ENCODE measurements at places on chromosomes 6 and 20. TPM values are rescaled to one million over a fixed set of nuclear protein-coding genes. Genes with fewer than 3 reads are reported as not detected.

LHFPL5 gene
- polyA plus RNA-seq: not detected

NHLRC1 gene
- polyA plus RNA-seq: 0.29 TPM

SLC17A1 gene
- polyA plus RNA-seq: not detected

RNF144B gene
- 1.2 TPM for polyA plus RNA-seq

- H3K27ac ChIP-seq: no peak overlapping the region
- peaks cover 3% of the 10 kb centered on the region for H3K36me3 ChIP-seq
- no peaks in the 10 kb centered on the region for H3K27me3 ChIP-seq
- DNase-seq: no peak
- H3K4me3 ChIP-seq: no peak overlapping the region
- H3K4me1 ChIP-seq: no peaks in the 10 kb centered on the region
These were observed 17.3 kb downstream of the FARS2 start for GRCh38 chr6:5278565-5279120.

DNA sequence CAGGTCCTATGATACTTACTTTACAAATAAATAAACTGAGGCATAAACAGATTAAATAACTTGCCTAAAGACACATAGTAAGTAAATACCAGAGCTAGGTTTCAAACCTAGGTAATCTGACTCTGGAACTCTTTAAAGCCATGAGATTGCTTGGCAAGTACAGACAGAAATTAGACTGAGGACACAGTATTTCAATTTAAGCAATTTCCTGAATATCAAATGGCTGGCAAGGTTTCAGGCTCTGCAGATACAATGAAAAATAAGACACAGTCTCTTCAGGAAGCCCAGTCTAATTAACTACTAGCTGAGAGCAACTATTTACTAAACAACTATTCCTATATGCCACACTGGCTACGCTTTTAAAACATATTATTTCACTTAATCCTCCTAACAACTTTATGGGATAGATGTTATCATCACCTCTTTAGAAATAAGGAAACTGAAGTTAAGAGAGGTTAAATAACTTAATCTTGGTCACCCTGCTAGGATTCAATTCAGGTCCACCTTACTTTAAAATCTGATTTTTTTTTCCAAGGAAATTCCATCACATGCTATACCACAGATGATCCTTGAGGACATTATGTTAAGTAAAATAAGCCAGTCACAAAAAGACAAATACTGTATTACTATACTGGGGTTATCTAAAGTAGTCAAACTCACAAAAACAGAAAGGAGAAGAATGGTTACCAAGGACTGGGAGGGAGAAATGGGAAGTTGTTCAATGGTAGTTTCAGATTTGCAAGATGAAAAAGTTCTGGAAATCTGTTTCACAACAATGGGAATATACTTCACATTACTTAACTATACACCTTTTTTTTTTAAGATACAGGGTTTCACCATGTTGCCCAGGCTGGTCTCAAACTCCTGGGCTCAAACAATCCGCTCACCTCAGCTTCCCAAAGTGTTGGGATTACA, 4.1 kb downstream of the TRPC4AP start:
- no peak for DNase-seq
- peaks cover 10% of the 10 kb centered on the region for H3K36me3 ChIP-seq
- no peak overlapping the region for H3K4me3 ChIP-seq
- H3K4me1 ChIP-seq: peaks cover 8% of the 10 kb centered on the region
- H3K27ac ChIP-seq: no peak overlapping the region

DNA sequence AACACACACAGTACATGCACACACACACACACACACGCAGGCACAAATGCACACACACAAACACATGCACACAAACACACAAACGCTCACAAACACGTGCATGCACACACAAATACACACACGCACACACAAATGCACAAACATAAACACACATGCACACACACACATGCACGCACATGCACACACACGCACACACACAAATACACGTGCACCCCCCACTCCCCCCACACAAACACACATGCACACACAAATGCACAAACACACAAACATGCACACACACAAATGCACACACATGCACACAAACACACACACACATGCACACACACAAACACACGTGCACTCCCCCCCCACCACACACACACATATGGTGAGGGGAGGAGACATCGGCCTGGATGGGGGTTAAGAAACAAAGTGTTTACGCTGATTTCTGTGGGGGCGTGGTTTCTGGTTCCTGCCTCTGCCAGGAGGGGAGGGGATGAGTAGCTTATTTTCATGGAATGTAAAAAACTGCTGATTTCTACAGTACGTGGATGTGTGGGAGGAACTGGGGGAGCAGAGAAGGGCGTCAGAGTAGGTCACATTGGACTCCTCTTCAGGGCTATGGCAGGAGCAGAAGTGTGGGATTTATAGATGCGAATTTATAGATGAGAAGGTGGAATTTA, 607.2 kb downstream of the QKI start:
- DNase-seq: peak; percentile 22
- no peaks in the 10 kb centered on the region for H3K27me3 ChIP-seq

GRCh38 chr6:10999994-11000393, 44.1 kb downstream of the ELOVL2 start:
- H3K36me3 ChIP-seq: no peaks in the 10 kb centered on the region
- no peak overlapping the region for H3K4me3 ChIP-seq
- DNase-seq: no peak
- no peak overlapping the region for H3K27ac ChIP-seq
- H3K27me3 ChIP-seq: no peaks in the 10 kb centered on the region
- H3K4me1 ChIP-seq: no peaks in the 10 kb centered on the region

DNA sequence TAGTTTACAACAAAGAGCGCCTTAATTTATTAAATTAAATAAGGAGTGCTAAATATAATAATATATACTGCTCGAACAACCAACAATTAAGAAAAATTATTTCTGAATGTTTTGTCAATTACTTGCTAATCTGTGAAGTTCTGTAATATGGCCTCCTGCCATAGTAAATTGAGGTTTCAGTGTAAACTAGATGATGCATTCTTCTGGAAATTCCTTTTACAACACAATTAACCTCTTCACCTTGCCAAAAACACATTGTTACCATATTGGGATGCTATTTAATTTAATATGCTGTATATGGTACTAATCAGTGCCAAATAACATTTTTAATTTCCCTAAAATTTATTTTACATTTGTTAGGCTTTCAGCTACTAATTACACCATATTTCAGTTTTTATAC, 808.4 kb upstream of the CITED2 start:
- no peak for DNase-seq
- no peaks in the 10 kb centered on the region for H3K27me3 ChIP-seq
- H3K36me3 ChIP-seq: no peaks in the 10 kb centered on the region
- no peak overlapping the region for H3K4me3 ChIP-seq

Data from SK-N-SH (cell line).